ENCODE measurements at places on chromosomes 3 and 15. TPM values are rescaled to one million over a fixed set of nuclear protein-coding genes. Genes with fewer than 3 reads are reported as not detected.

Gene COPG1
- 173 TPM for total RNA-seq

Gene TEX55
- not detected for total RNA-seq

Gene LDHAL6B
- total RNA-seq = not detected

Gene CLRN1
- not detected for total RNA-seq

Gene GJD2
- total RNA-seq = not detected

Gene LMAN1L
- total RNA-seq = not detected

Gene ARPP19
- total RNA-seq = 155 TPM

Gene SLC6A1
- not detected for total RNA-seq

Gene PRSS50
- 0.29 TPM for total RNA-seq

Gene CEP19
- 3.1 TPM for total RNA-seq

Gene OXTR
- 2.0 TPM for total RNA-seq

Gene C15orf39
- 26.8 TPM for total RNA-seq

Gene SYNPR
- total RNA-seq = not detected

Gene CYP1A1
- not detected for total RNA-seq

Gene C3orf20
- total RNA-seq = not detected

Gene LIPC
- total RNA-seq = 1.1 TPM

Gene SLTM
- 60.2 TPM for total RNA-seq

Gene UROC1
- total RNA-seq = not detected

Gene MKRN2OS
- 1.3 TPM for total RNA-seq

Gene TRPC1
- 5.6 TPM for total RNA-seq

Gene HYAL1
- 0.14 TPM for total RNA-seq

Gene CASR
- total RNA-seq = 0.04 TPM

Gene CRYGS
- total RNA-seq = 1.8 TPM

Gene CPA3
- total RNA-seq = not detected

Gene LRRC31
- total RNA-seq = not detected

Gene SERPINI1
- total RNA-seq = 1.9 TPM

Gene MAGI1
- total RNA-seq = 15.4 TPM

Gene MEGF11
- 0.63 TPM for total RNA-seq

Gene U2SURP
- 60.6 TPM for total RNA-seq

Gene CD80
- total RNA-seq = not detected

Gene SH2D7
- total RNA-seq = not detected

Data from kidney epithelial cell (primary cell).